ENCODE measurements at places on chromosomes 4 and X. TPM values are rescaled to one million over a fixed set of nuclear protein-coding genes. Genes with fewer than 3 reads are reported as not detected.

RNF150 gene
- 0.17 TPM for total RNA-seq

DNA sequence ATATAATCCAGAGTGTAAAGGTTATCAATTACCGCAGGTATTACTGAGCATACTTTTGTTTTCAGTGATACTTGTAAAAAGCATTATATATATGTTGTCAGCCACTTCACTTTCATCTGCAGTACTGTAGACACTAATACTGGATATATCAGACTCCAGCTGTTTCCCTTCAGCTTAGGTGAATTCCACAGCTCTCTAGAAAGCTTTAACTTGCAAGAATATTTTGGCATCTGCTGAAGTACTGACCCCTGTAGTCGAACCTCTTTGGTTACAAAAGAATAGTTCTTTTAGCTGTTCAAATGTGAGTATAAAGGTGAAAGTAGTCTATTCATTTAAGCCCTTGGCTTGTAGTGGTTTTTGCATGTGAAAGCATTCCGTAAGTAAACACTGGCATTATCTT is 1222.7 kb upstream of the TENM3 start:
- H3K4me1 ChIP-seq, result no peaks in the 10 kb centered on the region
- DNase-seq, result no peak
- H3K27me3 ChIP-seq, result no peaks in the 10 kb centered on the region
- no peaks in the 10 kb centered on the region for H3K36me3 ChIP-seq

DNA sequence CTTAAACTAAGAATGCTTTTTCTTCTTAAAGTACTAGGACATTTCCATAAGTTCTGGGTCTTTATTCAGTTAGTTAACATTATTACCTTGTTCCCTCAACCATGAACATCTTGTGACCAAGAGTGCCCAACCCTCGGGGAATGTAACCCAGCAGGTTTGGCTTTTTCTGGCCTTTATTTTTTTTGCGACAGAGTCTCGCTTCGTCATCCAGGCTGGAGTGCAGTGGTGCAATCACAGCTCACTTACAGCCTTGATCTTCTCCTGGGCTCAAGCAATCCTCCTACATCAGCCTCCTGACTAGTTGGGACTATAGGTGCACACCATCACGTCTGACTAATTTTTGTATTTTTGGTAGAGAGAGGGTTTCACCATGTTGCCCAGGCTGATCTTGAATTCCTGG is 65.1 kb downstream of the USP11 start:
- H3K27me3 ChIP-seq, result no peaks in the 10 kb centered on the region
- H3K36me3 ChIP-seq, result peaks cover 12% of the 10 kb centered on the region
- no peak overlapping the region for H3K4me3 ChIP-seq
- peak; percentile 81 for DNase-seq
- peak overlapping the region; percentile 91 for H3K27ac ChIP-seq
- peaks cover 15% of the 10 kb centered on the region for H3K4me1 ChIP-seq

DNA sequence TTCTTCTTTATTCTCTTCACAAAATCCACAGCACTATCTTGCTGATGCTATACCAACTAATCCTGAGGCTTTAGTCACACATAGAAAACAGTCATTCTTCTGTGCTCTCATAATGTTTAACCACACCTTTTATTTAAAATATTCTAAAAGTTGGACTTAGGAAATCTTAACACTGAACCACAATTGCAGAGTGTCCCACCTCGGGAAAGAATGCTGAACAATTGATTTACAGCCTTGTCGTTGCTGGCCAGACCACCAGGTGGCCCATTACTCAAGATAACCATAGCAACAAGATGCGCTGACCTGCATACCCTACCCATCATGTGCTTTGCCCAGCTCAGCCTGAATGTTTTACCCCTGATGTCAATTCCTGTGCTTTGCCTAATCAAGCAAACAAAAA is 100.8 kb downstream of the ARSJ start:
- no peaks in the 10 kb centered on the region for H3K27me3 ChIP-seq
- no peak overlapping the region for H3K27ac ChIP-seq
- peak; percentile 27 for DNase-seq
- no peak overlapping the region for H3K4me3 ChIP-seq
- H3K36me3 ChIP-seq, result no peaks in the 10 kb centered on the region

- no peaks in the 10 kb centered on the region for H3K27me3 ChIP-seq
- DNase-seq, result no peak
- no peaks in the 10 kb centered on the region for H3K4me1 ChIP-seq
- no peaks in the 10 kb centered on the region for H3K36me3 ChIP-seq
Measured at GRCh38 chrX:121307449-121307848, 260.0 kb downstream of the GLUD2 start.

DNA sequence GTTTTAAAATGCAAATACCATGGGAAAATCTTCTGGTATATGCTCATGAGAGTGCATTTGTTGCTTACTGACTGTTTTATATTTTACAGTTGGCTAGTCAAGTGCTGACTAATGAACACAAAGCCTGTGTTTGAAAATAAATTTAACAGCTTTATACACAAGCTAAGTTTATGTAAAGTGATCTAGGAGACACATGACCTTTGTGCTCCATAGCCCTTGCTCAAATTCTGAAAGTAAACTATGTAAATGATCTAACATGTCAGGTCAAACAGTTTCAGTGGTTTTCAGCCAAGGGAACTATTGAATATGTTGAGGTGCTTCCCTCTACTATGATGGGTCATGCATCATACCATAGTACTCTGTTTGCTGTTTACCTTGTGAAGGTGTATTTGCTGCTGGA is 36.7 kb downstream of the DIAPH2 start:
- H3K27ac ChIP-seq, result no peak overlapping the region
- no peak for DNase-seq
- no peak overlapping the region for H3K4me3 ChIP-seq
- H3K4me1 ChIP-seq, result no peaks in the 10 kb centered on the region
- H3K36me3 ChIP-seq, result no peaks in the 10 kb centered on the region

VSIG4 gene
- total RNA-seq, result not detected

EMCN gene
- not detected for total RNA-seq

Data from Calu3 (cell line).